ENCODE measurements at places on chromosomes 2 and 18.
A peak's percentile ranks its signal among the peaks of the same experiment; 100 is the strongest.

- no peak for DNase-seq
Observed at GRCh38 chr2:31511376-31511775, 69.4 kb downstream of the SRD5A2 start.

- no peak for DNase-seq
Observed at GRCh38 chr2:115684345-115684744, 1241.9 kb downstream of the DPP10 start.

DNA sequence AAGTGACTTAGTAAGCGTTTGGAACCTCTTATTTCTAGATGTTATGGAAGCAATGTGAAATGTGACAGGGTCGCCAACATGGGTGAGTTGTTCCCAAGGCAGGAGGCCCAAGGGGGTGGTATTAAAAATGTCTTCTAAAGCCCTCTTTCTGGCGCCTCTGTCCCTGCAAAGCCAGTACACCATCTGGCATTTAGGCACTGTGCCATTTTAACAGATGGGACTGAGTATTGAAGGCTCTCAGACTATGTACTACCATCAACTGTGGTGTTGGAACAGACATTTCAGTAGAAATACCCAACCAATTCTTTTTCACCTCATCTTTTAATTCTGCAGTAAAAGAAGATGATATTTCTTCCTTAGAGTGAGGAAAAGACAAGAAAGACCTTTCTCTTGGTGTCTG is 384.5 kb upstream of the MMADHC start:
- no peak for DNase-seq

- DNase-seq, result no peak
Observed at GRCh38 chr2:43021791-43022509, 204.5 kb downstream of the ZFP36L2 start.

- no peak for DNase-seq
Observed at GRCh38 chr2:126506786-126507185, 149.2 kb upstream of the GYPC start.

DNA sequence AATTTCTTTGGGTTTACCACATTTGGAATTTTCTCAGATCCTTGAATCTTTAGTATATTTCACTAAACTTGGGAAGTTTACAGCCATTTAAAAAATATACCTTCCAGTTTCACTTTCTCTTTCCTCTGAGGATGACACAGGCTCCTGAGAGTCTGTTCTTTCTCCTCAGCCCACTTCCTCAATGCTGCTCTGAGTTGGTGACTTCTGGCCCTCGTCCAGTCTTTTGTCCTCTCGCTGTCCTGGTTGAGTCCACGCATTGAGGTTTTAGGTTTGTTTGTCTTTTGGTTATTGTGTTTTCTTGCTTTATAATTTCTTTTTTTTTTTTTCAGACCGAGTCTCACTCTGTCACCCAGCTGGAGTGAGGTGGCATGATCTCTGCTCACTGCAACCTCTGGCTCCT is 40.7 kb upstream of the GALR1 start:
- peak; percentile 59 for DNase-seq

DNA sequence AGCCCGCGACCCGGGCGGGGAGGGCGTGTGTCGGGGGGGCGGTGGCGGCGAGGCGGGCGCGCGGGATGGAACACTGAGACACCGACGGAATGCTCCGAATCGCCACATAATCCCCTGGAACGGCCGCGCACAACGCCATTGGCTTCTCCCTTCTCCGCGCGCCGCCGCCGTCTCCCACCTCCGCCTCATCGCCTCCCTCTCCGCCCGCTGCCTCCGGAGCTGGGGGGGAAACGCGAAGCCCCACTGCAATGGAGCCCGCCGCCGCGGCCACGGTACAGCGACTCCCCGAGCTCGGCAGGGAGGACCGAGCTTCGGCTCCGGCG is at the start of gene PHLPP1:
TSS of gene PHLPP1 (plus strand) at position 106 of the 323 bp plus-strand sequence. CDS start at position 249, 143 bp downstream.
- DNase-seq, result no peak

DNA sequence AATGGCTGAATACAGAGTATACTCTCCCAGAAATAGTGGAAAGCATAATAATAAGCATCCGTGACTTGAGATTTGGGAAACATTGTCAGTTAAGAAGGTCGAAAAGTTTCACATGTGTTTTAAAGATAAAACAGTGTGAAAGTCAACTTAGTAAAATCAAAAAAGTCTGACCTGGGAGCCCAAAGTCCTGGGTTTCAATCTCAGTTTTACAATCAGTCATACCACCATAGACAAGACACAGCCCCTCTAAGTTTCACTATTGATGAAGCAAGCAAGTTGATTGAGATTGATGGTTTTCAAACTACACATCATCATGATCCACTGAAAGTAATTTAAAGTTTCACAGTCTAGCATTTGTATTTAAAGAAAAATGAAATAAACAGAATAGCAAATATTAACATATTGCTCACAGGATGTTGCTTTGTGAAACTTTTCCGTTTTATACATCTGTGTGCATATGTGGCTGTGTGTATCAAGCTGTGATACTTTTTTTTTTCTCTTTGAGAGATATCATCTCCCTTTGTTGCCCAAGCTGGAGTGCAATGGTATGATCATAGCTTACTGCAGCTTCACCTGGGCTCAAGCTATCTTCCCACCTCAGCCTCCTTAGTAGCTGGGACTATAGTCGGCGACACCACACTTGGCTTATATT is 71.1 kb downstream of the PIK3C3 start:
- no peak for DNase-seq

DNA sequence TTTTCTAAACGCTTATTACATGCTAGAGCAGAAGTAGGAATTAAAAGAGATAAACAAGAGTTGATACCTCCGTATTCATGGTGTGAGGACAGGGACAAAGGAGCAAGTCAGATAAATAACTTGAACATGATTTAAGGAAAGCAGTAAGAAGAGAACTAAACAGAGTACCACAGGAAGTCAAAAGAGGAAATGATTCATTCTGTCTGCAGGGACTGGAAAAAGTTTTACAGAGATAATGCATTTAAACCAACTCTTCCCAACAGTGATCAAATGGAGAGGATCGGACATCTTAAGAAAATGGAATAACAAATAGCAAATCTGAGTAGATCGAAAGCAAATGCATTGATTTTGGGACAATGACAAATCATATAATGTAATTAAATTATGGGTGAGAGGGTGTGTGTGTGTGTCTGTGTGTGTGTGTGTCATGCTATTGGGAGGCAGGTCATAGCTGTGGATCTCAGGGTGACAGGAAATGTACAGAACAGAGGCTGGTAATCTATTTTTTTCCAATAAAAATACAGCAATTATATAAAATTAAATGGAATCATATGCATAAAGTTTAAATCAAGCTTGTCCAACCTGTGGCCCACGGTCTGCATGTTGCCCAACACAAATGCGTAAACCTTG is 113.4 kb downstream of the MC4R start:
- no peak for DNase-seq

DNA sequence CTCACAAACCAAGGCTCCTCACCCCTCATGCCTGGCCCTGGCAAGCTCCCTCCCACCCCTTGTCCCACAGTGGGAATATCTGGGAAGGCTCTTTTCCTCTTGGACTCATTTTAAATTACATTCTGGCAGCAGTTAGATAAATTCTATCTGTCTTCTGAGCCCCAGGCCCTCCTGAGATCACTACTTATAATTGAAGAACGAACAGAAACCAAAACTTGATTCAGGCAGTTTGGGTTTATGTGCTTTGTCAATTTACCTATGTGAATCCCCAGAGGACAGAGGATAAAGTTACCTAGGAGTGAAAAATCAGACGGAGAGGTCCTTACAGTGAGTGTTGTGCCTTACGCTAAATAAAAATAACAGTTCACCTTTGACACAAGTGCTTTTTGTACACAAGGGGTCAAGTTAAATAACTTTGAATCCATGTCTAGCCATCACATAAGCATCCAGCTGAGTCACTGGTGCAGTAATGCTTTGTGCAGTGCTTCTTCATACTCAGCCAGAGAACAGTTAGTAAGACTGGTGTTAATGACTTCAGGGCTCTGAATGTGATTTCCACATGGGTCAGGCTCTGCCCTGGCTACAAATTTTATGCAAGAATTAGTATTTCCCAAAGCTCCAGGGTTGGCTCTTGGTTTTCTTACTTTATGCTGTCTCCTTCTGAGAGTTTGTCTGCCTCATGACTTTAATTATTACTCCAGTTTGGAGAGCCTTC is 329.3 kb downstream of the INSIG2 start:
- no peak for DNase-seq
